ENCODE measurements at places on chromosomes 16 and 17.

- DNase-seq, result no peak
These were observed 167.1 kb downstream of the HAPSTR1 start for GRCh38 chr16:9258423-9259051.

DNA sequence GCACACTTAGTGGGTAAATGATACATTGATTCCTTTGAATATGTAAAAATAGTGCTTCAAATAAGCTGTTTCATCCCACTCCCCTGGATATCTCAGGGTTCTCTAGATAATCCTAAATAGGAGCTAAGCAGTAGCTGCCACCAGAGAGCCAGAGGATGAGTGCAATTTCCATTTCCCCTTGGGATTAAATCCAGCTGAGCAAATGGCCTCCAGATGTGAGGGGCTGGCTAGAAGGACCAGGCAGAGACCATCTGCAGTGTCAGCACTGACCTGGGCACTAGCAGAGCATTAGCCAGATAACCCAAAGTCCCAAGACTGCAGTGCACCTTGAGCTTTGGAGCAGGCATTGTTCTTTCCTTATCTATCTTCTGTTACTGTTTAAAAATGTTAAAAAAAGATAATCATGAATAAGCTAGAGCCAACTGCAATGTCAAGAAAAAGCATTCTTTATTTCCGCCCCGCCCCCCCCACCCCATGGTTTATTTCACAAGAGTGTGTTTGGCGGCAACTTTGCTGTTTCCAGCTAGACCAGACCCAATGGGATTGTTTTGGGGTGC, 19.5 kb downstream of the GPR179 start:
- DNase-seq, result no peak

DNA sequence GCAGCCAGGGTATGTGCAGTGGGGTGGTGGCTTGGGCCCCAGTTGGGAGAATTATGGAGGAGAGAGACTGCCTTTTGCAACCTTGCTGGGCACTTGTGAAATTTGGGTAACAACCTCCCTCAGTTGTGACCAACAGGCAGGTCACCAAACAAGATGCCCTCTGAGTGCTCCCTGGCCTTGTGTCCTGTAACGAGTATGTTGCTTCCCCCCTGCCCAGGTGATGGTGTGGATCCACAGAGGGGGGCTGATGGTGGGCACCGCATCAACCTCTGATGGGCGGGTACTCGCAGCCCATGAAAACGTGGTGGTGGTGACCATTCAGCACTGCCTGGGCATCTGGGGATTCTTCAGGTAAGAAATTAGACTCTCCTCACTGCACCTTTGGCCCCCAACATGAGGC, 74.3 kb downstream of the SLC6A2 start:
- no peak for DNase-seq

- DNase-seq, result no peak
These were observed 2064.6 kb downstream of the TP53TG3F start for GRCh38 chr16:35523991-35524390.

DNA sequence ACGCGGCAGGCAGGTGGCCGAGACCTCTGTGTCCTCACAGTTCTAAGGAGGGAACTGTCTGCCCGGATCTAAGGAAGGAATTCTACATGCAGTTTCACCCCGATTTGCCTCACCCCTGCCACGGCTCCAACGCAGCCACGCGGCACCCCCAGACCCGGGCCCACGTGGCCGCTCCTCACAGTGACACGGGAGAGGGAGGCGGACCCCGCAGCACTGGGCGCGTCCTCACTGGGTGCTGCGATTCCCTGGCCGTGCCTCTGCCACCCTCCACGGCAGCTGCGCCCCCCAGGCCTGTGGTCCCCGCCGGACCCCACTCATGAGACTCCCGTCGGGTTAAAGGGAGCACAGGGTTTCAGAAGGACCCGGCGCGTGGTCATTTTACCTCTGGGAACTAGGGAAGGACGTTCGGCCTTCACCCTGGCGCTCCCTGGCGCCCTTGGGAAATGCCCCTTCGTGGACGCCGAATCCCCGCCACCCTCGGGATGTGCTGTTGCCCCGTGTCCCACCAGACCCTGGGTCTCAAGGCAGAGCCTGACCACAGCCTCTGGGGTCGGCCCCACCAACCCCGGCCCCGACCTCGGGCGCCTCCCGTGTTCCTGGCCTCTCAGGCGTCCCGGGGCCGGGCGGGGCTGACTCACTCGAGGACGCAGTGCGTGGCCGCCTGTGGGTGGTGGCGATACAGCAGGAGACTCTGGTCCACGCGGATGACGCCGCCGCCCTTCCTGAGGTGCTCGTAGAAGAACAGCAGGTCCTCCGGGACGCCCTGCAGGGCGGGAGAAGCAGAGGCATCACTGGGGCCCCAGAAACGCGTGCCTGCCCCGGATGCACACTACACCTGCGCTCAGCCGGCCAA, 118.8 kb upstream of the METRNL start:
- DNase-seq, result no peak

DNA sequence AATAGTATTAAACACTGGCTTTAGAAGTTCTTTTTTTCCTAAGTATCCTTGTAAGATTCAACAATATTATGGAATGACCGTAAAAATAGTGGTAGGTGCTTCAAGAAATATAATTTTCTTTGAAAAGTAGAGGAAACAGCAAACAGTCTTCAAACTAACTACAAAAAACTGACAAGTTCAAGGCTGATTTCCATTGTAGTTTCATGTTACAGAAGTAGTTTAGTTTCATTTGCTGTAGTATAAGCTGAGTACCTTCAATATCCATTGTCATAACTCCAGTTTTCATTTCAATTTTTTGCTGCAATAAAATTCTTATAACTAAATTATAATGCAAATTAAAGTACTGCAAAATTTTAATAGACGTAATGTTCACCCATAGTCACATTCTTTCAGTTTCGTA, 19.3 kb downstream of the PHKB start:
- DNase-seq, result no peak

DNA sequence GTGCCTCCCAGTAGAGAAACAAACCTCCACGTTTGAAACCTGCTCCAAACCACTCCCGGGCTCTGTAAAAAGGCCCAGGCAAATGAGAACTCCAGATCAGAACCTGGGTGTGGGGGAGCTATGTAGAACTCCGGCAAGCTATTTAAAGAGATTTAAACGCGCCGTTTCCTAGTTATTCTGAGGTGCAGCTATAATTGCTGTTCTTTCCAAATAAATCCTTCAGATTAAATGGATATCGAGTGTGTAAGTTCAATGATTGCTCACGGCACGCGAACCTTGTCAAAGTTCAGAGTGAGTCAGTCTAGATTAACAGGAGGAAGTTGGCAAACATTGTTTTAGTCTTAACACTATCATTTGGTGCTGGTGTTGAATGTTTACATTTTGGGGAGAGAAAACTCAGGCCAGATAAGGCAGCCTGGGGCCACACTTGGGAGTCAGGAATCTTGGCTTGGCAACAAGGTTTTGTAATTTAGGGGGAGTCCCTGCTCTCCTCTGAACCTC, 92.9 kb upstream of the SALL1 start:
- no peak for DNase-seq

DNA sequence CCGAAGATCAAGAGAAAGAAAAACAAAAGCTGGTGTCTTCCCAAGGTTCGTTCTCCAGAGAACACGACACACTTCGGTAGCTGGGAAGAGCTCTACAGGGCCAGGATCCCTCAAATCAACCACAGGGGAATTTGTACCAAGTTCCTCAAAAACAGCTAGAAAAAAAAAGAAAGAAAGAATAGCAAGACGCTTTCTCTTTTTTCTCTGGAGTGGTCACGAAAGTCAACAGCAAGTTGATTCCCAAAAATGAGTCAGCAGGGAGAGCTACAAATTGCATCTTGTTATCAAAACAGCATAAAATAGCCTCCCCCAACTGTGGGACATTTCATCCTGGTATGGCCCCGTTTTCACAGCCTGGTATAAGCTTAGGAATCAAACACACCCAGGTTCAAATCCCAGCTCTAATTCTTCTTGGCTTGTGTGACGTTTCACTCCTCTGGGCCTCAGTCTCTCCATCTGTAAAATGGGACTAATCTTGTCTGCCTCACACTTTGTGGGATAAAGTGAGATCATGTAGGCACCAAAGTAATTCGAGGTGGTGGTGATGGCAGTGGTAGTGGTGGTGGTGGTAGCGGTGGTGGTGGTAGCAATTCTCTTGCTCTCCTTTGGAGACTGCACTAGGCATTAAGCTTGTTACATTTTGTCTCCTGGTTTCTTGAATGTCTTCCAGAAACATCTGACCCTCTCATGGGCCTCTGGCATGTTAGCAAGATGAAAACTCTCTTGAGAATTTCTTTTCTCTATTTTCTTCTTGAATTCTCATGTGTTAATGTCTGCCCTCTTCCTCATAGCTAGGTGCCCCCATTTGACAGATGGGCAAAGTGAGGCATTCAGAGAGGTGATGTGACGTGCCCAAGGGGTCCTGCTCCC, 988 bp upstream of the IL21R start:
- no peak for DNase-seq

GRCh38 chr17:49964303-49964768, 4.7 kb upstream of the DLX4 start:
- no peak for DNase-seq

DNA sequence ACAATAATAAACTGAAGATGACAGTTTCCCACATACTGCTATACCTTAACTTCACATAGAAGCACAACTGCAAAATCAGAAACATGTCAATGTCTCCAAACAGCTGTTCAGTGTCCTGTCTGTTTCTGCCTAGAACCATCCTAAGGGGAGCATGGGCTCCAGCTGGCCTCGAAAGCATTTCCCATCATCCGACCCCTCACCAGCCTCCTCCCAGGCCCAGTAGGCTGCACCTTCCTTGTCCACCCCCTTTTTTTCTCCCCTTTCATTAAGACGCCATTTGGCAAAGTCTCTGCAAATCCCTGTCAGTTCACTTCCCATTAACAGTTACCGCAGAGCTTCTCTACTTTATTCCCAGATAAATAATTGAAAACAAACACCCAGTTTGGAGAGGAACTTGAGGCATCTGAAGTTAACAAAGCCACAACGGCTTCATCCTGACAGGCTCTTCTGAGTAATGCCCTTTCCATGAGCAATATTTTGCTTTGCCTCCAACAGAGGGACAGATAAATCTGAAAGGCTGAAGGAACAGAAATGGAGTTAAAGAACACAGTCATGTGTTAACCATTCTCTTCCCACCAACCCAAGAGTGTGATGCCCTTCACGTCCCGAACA, 65.3 kb downstream of the SLC39A11 start:
- no peak for DNase-seq

- no peak for DNase-seq
These were observed 345.3 kb upstream of the TNRC6C start for GRCh38 chr17:77613218-77613617.

DNA sequence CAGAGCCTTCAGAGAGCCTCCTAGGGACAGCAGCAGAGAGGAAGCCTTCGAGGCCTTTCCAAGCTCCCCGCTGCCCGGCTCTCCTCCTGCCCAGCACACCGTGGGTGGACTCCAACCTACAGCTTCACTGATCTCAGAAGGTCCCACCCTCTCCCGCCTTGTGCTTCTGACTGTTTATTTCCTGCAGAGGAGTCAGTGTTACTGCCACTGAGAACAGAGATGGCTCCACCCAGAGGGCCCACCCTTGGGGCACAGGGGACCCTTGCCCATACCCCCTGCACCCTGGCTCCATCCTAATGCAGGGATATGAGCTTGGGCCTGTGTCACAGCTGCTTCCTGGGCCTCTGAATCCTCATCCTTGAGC, 52.8 kb upstream of the TOB1 start:
- no peak for DNase-seq
